ENCODE measurements at places on chromosomes 5 and 9.

GRCh38 chr9:84397151-84397728 is 56.7 kb upstream of the SLC28A3 start:
- peak; percentile 35 for DNase-seq

DNA sequence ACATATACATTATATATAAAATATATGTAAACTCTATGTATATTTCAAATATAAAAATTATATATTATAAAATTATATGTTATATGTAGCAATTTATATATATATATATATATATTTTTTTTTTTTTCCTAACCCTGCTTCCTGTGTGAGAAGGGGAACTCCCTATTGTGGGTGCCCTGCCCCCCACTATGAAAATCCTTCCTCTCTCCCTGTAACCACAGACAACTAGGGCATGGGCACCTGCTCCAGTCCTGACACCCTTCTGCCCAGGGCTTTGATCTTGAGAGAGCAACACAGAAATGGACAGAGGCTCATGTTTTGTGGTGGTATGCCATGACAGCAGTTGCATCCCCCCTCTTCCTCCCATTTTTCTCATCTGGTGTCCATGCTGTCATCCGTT is 148.7 kb upstream of the IL12B start:
- no peak for DNase-seq

DNA sequence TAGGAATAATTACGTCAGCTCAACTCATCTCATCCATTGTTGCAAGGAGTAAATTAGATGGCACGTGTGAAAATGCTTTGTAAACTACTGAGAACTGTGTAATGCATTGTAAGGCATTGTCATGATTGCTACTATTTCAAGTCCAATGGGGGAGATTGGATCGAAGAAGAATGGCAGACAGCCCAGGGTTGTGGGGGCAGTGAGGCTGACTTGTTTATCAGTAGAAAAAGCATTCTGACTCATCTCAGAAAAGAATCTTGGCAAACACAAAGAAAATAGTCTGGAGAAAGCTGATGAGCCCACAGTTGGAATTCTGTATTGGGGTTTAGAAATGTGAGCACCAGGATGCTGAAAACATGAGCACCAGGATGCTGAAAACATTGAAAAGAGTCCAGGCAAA is 28.0 kb upstream of the DAP start:
- no peak for DNase-seq

DNA sequence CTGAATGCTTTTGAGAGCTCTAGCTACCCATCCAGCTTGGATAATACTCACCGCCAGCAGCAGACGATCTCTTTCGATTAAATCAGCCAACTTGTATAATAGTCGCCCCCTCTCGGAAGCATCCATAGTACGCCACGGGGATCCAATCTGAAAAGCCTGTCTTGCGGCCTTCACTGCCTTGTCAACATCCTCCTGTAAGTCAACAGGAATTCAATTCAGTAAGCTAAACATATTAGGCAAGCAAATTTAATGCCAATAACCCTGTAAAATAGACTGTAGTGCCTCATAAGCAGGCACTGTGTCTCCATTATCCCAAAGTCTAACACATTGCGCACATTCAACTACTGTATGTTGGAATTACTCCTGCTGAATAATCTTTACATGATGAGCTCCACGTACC is 22.0 kb downstream of the ALDH1A1 start:
- DNase-seq, result no peak

DNA sequence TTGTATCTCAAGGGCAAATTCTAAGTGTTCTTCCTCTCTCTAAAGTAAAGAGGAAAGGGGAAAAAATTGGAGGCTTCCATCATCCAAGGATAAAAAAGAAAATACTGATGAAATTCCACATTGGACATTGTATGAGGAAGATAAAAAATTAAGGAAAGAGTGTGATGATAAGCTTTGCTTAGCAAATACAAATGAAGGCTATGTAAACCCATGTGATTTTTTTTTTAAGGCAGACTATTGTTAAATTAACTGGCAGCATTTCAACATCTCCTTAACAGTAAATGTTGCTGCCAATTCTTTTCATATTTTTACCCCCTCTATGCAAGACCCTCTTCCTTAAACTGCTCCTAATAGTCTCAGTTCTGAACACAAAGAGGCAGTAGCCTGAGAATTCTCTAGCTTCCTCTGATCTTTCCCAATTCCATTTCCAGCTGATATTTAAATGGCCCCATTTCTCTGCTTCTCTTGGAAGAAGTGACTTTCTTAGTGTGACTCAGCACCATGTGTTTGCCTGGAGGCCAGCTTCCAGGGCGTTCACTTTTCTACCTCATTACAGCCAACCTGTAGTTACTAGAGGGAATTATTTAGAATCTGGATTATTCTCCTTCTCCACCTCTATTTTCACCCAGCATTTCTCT is 159.7 kb downstream of the TLE1 start:
- no peak for DNase-seq

DNA sequence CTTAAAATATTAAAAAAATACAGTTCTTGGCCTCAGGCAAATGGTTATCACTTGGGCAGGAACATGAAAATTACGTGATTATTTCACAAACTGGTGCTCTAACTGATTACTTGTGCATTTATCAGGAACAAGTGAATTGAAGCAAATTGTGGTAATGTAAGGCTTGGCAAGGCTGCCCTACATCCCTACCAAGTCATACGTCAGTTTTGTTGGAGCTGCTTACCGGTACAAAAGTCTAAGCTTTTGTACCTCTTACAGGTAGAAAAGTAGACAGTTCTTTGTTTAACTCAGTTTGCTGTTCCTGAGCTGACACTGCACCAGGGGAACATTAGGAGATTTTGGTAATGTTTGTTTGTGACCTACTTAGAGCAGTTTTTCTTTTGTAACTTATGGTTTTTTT is 2.2 kb downstream of the G3BP1 start:
- DNase-seq, result no peak

DNA sequence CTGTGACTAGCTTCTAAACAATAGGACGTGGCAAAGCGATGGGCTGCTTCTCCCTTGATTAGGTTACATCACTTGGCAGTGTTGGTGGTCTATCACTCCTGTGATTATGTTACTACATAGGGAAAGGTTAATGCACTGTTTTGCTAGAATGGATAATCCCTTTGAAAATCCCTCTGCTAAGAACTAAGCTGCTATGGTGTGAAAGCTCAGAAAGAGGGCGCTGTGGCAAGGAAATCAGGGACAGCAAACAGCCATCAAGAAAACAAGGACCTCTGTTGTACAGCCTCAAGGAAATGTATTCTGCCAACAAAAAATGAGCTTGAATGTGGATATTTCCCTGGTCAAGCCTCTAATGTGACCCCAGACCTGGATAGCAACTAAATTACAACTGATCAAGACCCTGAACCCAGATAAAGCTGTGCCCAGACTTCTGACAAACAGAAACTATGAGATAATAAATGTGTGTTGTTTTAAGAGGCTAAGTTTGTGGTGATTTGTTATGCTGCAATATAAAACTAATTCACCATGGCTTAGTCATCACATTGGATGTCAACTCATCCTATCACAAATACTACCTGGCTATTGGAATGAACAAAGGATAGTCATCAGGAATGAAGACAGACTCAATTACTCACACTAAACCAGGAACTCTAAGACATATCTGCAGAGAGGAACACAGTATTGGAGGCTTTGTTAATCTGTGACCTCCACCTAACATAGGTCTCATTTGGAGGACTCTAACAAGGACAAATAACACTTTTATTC is 1215.9 kb downstream of the EFNA5 start:
- DNase-seq, result no peak

GRCh38 chr5:60916646-60917045 is 28.2 kb downstream of the ERCC8 start:
- DNase-seq, result no peak

DNA sequence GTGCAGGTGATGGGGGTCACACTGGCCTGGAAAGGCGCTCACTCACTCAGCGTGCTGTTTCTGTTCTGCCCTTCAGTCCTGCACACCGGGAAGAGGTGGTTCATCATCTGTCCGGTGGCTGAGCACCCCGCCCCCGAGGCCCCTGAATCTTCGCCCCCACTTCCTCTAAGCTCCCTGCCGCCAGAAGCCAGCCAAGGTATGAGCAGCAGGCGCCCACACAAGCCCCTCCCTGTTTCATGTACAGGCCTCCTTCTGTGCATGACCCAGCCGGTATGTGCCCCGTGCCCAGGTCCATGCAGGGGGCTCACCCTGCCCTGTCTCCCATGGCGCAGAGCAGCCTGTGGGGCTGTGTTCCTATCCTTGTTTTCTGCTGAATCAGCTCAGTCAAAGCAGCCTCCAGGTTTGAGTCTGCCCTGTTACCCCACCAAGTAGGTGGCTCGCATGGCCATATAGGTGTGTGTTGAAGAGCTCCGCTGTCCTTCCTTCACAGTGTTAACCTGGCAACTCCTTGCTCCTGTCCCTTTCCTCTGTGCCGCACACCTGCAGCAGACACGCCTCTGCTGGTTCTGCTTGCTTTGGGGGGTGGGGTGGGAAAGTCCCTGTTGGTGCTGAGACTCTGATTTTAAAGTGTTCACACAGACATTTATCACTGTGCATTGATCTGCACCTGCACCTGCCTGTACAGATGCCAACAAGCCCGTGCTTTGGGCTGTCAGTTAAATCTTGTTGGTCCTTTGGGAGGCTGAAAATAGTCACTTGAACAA is 84.8 kb downstream of the WNK2 start:
- DNase-seq, result peak; percentile 32
